Hematopoietic multipotent progenitor cell treated with erythropoietin and hydrocortisone succinate and interleukin-3 and kit ligand, for 4 days (in vitro differentiated cells): ENCODE measurements at places on chromosomes 1 and 21.
A peak's percentile ranks its signal among the peaks of the same experiment; 100 is the strongest.

DNA sequence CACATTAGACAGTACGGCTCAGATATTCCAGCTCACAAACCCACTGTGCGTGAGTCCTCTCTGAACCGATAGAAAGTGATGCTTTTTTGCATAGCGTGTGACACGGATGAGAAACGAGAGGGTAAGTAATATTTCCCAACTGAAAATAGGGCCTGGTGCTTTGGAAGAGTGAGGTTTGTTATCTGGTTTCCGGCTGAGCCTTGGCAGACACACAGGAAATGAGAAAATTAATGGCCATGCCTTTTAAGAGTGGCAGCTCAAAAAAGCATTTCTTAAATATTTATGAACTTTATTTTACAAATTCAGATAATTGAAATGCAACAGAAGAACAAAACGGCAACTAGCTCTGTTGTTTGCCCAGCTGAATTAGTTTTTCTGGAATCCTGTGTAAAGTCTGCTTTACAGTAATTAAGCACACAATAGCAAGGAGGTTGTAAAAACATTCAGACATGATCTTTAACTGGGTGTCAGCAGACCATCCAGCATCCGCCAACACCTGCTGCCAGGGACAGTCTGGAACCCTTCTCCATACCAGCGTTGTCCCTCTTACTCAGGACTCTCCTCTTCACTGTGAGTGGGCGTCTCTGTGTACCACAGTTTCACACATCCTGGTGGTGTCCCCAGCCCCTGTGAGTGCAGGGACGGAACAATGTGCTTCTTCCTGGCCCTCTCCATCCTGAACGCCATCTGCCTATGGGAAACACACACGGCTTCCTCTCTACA is 155.4 kb downstream of the PGBD5 start:
- peak; percentile 97 for DNase-seq

DNA sequence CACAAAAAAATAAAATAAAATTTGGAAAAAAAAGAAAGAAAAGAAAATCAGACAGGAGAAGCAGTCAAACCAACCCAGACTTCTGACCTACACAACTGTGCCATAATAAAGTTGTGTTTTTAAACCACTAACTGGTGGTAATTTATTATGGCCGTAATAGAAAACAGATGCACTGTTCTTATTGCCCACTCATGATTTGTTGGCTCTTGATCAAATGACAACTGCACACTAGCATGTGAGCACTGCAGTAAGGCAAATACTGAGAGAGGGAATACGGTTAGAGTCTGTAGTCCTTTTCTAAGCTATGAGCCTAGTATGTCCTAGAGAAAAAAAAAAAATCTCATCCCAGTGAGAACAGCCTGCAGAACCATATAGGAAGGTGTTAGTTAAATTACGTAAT is 61.2 kb upstream of the TNR start:
- DNase-seq: no peak

DNA sequence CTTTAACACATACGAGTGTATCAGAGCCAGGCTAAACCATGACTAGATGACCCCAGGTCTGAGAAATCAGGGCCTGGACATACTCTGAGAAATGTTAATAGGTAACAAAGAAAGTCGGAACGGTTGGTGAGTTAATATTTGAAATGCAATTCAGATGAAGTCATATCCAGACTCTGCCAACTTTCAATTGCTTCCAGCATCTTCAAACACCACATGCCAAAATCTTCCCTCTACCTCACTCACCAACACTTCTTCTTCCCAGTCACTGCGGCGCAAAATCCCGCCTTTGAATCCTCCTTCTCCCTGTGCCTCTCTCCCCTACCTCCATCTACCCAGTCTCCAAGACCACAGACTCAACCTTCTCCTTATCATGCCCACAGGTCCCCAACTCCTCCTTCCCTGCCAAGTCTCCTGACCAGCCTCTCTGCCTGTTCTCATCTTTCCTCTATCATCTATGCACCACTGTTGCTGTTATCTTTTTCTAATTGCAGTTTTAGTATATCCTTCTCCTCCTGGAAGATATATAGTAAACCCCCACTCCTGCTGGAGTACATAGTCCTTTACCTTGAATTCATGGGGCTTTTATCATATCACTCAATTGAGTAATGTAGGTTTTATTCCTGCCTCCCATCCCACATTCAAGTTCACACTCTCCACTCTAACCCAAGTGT is 41.3 kb downstream of the ZBTB18 start:
- no peak for DNase-seq

- no peak for DNase-seq
Observed at GRCh38 chr1:213162338-213162737, 111.3 kb downstream of the RPS6KC1 start.

- no peak for DNase-seq
Observed at GRCh38 chr1:201597551-201598230, 58.8 kb downstream of the NAV1 start.

DNA sequence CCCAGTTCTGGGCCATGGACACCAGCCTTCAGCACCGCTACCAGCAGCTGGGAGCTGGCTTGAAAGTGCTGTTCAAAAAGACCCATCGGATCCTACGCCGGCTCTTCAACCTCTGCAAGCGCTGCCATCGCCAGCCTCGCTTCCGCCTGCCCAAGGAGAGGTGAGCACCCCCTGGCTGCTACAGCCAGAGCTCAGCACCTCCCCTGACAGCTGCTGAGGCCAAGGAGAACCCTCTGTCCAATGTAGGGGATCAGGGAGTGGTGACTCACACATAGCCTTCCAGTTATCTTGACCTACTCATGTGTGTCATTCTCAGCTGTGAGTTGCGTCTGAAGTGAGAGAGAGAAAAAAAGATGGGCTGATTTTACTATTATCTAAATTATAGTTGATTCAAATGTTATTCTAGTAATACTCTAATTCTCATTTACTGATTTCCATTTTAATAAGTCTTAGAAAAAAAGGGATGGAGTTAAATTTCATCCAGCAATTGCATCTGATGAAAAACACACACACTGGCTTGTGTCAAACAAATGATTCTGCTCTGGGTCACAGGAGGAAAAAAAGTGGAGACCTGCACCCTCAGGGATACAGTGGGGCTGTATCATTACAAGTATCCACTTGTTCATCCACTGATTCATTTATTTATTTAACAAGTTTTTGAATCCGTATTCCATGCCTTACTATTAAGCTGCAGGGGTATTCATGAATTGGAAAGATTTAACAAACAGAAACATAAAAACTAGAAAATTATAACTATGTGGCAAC is 108.0 kb downstream of the BRINP2 start:
- no peak for DNase-seq

DNA sequence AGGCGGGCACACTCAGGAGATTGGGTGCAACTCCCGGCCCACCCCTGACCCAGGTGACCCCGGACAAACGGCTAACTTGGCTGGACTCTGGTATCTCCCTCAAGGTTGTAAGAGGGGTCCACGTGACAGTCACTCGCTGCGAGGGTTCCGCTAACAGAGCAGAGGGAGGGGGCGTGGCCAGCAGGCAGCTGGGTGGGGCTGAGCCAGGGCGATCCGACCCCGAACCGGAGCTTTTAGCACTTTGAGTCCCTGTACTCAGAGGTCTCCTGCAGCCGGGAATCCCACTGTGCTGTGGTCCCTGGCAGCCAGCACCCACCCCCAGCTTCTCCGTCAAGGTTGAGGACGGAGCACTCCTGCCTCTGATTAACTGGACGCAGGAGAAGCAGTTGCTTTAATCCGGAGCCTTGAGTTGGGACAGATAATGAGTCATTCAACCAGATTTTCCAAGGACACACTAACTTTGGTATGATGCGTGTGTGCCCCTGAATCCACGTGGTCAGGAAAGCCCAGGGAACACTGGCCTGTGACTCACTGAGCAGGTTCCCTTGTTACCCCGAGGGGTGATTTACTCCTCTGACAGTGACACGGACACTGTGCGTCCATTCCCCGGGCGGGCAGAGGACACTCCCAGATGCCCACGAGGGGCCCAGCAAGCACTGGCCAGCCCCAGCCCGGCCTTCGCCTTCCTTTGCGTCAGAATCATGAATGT is 16.8 kb downstream of the TRPM2 start:
- peak; percentile 51 for DNase-seq

GRCh38 chr1:42910985-42911384 is 47.7 kb downstream of the SLC2A1 start:
- no peak for DNase-seq

DNA sequence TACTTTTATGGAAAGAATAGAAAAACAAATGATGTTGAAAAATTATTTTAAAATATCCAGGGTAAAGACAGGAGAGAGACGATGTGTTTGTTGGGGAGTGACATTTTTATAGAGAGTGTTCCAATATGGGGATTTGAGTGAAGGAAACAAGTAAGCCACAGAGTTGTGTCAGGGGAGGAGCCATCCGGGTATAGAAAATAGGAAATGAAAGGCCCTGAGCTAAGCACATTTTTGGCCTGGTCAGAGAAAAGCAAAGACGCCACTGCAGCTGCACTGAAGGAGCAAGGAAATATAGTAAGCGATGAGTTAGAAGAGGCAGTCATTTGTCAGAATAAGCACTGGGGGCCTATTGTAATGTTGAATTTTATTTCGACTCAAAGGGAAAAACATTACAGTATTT is 107.3 kb upstream of the ADGRL4 start:
- no peak for DNase-seq

GRCh38 chr1:94281361-94282142 is 44.2 kb upstream of the ARHGAP29 start:
- no peak for DNase-seq

DNA sequence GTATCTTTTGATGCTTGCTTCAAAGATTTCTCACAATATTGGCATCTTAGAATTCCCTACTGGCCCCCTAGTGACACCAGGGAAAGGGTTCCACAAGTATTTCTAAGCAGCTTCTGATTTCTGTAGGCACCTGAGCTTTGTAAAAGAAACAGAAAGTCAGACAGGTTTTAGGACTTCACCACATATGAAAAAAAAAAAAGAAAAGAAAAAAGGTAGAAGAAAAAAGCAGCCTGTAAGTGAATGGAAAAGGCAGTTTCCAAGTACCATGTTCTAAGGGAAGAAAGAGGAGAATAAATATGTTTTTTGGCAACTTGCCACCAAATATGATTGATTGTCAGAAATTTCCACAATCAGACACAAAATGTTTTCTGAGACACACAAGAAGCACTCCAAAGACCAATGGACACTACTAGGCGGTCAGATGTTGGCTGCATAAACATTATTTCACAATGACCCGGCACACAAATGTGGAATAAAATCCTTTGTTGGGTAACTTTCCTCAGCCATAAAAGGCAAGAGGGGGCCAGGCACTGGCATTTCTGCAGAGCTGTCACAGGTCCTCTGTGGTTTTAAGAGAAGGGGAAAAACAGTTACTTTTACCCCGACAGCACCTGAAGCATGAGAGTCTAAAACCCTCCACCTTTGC is 12.7 kb upstream of the CPLANE2 start:
- peak; percentile 46 for DNase-seq

GRCh38 chr1:23132033-23132432 is 36.6 kb downstream of the LUZP1 start:
- DNase-seq: no peak

- DNase-seq: no peak
Observed at GRCh38 chr1:115946116-115946515, 30.2 kb upstream of the SLC22A15 start.

DNA sequence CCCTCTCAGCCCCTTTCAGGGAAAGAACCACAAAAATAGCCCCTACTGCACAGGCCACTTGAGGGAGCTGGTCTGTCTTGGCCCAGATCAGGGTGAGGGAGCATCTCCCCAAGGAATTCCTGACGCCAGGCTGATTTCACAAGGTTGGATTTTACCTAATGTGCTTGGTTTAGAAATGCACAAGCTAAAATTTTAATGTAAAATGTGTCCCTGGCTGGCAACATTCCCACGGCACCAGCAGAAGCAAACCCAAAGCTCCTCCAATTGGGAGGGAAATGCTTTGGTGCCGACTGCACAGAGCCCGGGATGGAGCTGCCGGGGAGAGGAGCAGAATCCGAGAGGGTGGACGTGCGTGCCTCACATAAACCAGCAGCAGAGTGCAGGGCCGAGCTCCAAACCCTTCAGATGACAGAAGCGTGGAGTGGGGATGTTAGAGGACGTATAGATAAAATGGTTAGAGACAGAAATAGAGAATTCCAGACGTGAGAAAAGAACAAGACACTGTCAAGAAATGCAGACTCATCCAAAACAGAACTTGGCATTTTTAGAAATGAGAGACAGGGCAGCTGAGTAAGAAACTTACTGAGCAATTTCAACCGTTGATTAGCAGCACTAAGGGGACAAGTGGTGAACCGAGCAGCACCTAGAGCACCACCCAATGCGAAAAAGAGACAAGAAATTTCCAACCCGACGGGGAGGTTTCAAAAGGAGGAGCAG is 41.6 kb upstream of the TMEM52 start:
- DNase-seq: no peak

GRCh38 chr1:169367096-169367685 is 406 bp downstream of the NME7 start:
- DNase-seq: no peak
